ENCODE measurements at places on chromosomes 7 and 10.

- DNase-seq, result no peak
Measured at GRCh38 chr10:6065406-6065805, 3.2 kb upstream of the IL2RA start.

- no peak for DNase-seq
Measured at GRCh38 chr10:72692744-72692993, 726 bp downstream of the MCU start.

DNA sequence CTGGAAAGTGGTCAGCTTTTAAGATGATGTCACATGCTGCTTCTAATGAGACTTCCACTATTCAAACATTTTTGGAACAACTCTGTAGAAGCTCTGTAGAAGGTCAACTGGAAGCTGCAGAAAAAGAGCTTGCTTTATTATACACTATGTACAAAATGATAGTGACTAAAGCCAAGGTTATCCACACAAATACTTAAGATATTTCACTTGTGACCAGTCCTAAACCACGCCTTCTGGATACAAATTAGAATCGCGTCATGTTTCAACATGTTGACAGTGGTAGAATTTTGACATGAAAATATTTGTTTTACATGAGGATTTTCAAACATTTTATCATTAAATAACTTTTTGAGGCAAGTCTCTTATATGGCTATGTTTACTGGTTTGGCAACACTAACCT lies 499.6 kb upstream of the PHF14 start:
- DNase-seq, result no peak

DNA sequence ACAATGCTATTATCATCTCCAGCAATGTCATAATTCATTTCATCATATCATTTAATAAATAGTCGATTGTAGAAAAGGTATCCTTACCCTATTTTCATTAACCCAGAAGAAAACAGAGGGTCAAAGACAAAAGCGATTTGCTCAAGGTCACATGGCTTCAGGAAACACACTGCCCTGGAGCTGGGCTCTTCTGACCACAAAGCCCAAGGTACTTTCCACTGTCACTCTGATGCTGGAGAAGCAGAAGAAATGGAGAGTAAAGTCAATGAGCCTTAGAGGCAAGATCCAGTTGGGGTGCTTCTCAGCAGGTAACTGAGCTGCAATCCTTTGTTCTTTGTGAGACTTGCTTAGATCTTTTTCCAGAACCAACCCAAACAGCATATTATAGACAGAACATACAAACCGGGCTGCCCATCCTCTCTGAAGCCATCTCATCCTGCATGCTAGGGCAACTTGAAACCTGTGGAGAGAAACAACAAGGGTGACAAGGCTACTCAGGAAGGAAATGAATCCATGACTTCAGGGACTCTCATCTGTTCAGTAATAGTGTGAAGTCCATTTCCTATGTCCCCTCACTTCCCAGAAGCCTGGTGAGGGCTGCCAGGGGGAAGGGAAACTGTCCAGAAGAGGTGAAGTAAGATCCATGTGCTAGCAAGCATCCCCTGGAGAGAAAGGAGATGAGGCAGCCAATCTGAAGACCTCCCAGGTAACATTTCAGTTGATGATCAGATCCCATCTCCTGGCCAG lies 148.6 kb upstream of the SVIL start:
- DNase-seq, result no peak

GRCh38 chr7:156764016-156764669 lies 123.6 kb downstream of the RNF32 start:
- DNase-seq, result no peak

GRCh38 chr10:128629111-128630096 lies 503.2 kb upstream of the MKI67 start:
- no peak for DNase-seq

GRCh38 chr7:151141311-151141854 lies 26.1 kb downstream of the GBX1 start:
- DNase-seq, result no peak

DNA sequence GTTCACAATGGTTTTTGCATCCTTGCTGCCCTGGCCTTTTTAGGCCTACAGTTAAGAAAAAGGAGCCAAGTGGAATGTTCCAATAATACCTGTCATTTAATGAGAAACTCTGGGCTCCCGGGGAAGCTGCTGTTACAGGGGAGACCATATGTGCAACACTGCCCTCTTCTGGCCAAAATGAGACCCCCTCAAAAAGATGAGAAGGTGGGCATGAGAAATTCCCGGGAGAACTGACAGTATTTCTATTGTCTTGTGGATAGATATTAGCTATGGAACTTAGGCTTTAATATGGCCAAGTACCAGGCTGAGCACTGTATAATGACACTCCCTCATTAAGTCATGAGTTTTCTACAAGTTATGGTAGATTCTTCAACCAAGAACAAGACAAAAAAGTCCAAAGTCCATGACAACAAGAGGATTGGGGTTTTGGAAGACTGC lies 99.4 kb downstream of the CCDC3 start:
- peak; percentile 15 for DNase-seq

GRCh38 chr7:7706556-7707172 lies 11.7 kb downstream of the RPA3 start:
- DNase-seq, result no peak

GRCh38 chr10:91983416-91983815 lies 59.8 kb downstream of the BTAF1 start:
- DNase-seq, result no peak

- DNase-seq, result no peak
Measured at GRCh38 chr10:127216274-127216673, 19.9 kb upstream of the INSYN2A start.

- DNase-seq, result no peak
Measured at GRCh38 chr7:155995183-155995612, 182.9 kb upstream of the SHH start.

DNA sequence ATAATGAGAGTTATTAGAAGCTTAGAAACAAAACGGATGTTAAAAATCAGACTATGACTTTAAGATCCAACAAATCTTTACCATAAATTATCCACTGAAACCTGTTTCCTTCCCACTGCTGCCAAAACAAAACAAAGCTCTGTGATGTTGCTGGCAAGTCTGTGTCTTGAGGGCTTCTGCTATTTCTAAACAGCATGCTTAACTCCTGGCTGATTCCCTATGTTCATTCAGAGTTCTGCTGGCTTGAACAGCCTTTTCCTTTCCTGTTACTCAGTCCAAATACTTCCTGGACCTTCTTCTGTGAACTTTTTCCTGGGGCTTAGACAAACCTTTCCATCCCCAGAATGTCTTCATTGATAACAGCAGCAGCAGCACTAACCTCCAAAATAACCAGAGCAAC lies 448.1 kb downstream of the SORCS1 start:
- no peak for DNase-seq

DNA sequence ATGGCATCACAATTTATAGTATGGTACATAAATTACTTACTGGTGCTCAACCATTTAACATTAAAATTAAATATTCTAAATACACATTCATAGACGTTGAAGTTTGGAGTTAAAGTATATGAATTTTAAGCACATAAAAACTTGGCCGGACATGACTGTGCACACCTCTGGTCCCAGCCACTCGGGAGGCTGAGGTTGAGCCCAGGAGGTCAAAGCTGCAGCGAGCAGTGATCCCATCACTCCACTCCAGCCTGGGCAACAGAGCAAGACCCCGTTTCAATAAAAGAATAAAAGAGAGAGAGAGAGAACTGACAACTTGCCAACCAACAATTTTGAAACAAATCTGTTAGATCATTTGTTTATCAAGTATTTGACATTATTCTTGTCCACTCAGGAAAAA lies 943.3 kb upstream of the KCND2 start:
- no peak for DNase-seq

- no peak for DNase-seq
Measured at GRCh38 chr7:77320714-77321113, 95.4 kb downstream of the GSAP start.

- no peak for DNase-seq
Measured at GRCh38 chr7:125828153-125828700, 898.6 kb upstream of the POT1 start.

DNA sequence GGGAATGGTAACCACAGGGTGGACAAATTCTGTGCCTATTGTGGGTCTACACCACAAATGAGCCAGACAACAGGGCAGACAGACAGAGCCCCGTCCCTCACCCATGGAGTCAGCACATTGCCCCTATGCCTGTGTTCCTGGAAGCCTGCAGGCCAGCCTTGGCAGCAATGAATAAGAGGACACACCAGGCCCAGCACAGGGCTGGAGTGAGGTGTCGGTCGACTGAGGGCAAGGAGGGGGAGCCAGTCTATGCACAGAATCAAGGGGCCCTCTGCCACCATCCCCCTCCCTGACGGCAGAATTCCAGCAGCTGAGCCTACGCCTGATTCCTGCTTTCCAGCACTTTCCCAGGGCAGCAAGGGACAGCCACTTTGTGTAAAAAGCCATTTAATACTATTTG lies 98.2 kb downstream of the CALN1 start:
- DNase-seq, result no peak

DNA sequence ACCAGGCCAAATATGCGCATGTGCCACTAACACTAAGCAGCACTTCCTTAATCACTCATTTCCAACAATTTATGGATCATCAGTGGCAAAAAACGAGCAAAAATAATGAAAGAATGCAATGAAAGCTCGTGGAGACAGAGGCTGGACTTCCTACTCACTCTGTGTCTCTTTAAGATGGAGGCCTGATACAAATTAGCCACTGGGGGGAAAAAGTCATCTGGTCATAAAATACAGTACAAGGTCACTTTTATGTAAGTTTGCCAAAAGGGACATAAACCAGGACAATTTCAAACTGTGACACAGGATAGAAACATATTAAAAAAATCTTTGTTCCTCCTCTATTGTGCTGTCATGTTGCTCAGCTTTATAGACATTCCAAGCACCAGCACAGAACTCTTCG lies 101.7 kb downstream of the LMBR1 start:
- DNase-seq, result no peak

DNA sequence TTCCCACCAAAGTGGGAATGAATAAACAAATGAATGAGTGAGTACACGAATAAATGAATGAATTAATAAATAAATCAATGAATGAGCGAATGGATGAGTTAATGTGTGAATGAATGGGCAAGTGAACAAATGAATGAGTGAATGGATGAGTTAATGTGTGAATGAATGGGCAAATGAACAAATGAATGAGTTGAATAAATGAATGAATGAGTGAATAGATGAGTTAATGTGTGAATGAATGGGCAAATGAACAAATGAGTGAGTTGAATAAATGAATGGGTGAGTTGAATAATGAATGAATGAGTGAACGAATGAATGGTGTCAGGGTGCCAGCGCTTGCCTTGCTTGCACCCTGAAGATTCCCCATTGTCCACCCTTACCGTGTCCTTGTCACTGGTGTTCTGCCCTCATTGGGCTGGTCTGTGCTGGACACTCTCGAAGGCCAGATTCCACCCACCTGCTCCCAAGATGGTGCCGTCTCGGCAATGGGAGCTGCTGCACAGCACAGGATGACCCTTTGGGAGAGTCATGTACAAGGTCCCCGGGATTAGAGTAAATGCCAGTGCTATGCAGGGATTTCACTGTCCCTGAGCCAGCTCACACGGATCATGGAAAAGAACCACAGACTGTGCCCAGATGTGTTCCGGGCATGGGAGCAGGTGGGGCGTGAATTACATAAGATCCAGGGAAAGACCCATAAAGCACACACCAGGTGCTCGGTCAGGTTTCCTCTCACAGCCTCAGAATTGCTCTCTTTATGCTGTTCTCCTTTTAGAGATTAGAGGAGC lies 83.2 kb downstream of the CAMK1D start:
- DNase-seq, result no peak

DNA sequence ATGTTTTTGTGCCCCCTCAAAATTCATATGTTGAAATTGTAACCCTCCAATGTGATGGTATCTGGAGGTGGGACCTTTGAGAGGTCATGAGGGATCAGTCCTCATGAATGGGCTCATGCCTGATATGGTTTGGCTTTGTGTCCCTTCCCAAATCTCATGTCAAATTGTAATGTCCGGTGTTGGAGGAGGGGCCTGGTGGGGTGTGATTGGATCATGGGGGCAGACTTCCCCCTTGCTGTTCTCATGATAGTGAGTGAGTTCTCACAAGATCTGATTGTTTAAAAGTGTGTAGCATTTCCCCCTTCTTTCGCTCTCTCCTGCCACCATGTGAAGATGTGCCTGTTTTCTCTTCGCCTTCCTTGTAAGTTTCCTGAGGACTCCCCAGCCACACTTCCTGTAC lies 53.4 kb downstream of the TLL2 start:
- DNase-seq, result no peak

DNA sequence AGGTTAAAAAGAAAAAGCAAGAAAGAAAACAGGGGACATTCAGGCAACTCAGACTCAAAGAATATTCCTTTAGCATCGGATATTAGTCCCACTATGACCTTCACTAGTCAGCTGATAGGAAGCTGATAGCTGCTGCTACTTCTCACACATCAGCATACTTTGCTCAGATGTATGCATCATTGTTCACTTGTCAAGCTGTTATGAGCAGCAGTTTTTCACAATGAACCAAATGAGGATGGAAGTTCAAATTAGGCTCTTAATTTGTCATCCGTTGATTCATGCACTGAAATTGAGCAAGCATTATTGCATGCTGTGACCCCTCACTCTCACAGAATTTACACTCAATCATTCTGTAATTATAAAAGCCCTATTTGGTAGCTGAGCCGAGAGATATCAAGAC lies 257.7 kb downstream of the SNX13 start:
- no peak for DNase-seq

- DNase-seq, result no peak
Measured at GRCh38 chr10:97601268-97602215, 12.0 kb downstream of the C10orf62 start.

- DNase-seq, result no peak
Measured at GRCh38 chr10:75146780-75147179, 35.3 kb downstream of the SAMD8 start.

DNA sequence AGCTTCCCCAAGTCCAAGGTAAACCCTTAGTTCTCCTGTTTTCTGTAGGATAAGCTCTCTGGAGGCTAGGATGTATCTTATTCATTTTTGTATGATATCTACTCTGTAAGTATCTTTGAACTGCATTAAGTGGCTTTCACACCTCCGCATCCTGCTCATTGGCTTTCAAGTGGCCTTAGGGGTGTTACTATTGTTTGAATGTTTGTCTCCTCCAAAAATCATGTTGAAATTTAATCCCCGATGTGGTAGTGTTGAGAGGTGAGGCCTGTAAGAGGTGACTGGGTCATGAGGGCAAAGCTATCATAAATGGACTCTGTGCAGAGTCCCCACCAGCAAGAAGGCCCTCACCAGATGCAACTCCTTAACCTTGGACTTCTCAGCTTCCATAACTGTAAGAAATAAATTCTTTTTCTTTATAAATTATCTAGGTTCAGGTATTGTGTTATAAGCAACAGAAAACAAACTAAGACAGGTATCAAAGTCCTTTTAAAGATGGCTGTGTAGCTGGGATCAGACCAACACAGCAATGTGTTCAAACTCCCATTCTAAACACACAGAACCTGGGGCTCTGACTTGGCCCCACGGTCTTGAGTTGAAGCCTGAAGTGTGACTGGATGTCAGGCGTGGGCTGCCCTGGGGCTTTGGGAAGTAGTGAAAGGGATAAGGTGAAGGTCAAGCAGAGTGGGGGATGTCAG lies 25.9 kb downstream of the TBXAS1 start:
- DNase-seq, result no peak
